Effector memory CD8-positive, alpha-beta T cell (primary cell): ENCODE measurements at places on chromosomes 4 and X.

DNA sequence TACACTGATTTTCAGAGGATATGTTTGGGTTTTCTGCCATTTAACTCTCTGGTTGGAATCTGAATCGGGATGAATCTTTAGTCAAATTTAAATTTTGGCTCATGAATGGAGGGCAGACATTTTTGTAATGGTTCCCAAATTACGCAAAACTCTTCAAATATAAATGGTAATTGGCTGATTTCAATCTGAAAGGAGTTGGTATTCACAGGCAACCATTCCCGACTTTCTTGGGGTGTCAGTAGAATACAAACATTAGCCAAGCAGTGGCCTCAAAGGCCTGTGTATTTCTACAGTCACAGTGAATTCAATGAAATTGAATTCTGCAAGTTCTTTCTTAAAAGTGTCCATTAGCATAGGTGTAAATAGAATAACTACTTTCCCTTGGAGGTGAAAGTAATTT lies 668.8 kb upstream of the PRKX start:
- DNase-seq = no peak

GRCh38 chr4:81412946-81413495 lies 58.7 kb downstream of the RASGEF1B start:
- DNase-seq = no peak

DNA sequence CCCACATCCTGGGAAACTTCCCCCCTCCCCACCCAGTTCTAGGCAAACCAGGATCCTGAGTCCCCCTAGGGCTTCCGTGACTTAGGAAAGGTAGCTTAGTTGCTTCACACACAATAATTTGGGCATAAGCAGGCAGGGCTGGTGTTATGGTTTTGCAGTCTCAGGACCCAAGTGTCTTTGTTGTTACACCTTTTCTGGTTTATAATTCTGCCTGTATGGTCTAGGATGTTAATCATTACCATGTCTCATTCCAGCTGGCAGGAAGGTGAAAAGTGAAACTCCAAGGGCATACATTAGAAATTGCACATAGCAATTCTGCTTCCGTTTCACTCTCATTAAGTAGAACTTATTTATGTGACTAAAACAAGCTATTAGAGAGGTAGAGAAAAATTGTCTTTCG lies 16.8 kb downstream of the UGT8 start:
- no peak for DNase-seq

DNA sequence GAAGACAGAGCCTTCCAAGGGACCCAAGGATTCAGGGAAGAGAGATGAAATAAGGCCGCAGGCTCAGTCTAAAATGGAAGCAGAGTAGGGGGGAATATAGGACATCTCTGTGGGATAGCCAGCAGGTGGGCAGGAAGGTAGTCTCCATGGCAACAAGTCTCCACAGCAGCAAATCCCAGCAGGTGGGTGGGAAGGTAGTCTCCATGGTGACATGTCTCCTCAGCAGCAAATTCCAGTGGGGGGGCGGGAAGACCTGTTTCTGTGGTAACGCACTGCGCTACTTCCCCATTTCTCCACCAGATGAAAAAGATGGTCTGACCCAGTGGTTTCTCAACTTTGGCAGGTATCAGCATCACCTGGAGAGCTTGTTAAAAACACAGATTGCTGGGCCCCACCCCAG lies 18.3 kb downstream of the NLGN3 start:
- no peak for DNase-seq

- DNase-seq = no peak
These were observed 19.0 kb upstream of the IRAK1 start for GRCh38 chrX:154038656-154039055.

- no peak for DNase-seq
These were observed 978.3 kb upstream of the GRID2 start for GRCh38 chr4:91325495-91325894.
